NCI-H1092 treated with DMSO at 0.1 percent for 48 hours (cell line): ENCODE measurements at places on chromosomes 4 and X.

DNA sequence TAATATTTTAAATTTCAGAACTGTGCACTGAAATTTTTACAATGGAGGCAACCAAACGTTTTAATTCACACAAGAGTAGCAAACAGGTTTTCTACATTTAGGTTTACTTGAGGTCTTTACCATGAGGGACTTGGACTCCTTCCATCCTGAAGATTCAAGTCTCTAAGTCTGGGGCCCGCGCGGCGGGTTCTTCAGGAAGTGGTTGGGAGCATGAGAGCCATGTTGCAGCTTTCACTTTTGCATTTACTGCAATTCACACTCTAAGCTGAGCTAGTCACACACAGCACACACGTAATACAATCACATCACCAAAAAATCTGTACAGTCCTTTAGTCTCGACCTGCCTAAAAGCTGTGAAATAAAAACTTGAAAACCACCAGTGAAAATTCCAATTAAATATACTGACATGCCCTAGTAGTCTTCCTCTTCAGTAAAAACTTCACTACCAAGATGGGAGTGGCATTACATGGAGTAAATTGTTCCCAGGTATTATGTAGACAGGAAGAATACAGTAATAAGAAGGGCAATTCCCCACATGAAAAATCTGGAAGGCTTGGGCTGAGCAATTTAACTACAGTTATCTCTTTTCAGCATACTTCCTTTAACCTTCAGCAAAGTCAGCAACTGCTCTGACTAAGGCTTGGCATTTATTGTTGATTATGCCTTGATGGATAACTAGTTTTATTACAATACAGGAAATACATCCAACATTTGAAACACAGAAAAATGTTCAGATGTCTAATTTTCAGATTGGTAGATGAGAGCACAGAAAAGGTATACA lies 571.1 kb upstream of the DIPK2B start:
- no peak for DNase-seq

- no peak for DNase-seq
These were observed 140.3 kb upstream of the CXCL13 start for GRCh38 chr4:77465271-77465670.

GRCh38 chr4:74428276-74428675 lies 16.7 kb upstream of the AREG start:
- DNase-seq: no peak

GRCh38 chrX:147183161-147183560 lies 368.6 kb upstream of the CXorf51A start:
- no peak for DNase-seq

DNA sequence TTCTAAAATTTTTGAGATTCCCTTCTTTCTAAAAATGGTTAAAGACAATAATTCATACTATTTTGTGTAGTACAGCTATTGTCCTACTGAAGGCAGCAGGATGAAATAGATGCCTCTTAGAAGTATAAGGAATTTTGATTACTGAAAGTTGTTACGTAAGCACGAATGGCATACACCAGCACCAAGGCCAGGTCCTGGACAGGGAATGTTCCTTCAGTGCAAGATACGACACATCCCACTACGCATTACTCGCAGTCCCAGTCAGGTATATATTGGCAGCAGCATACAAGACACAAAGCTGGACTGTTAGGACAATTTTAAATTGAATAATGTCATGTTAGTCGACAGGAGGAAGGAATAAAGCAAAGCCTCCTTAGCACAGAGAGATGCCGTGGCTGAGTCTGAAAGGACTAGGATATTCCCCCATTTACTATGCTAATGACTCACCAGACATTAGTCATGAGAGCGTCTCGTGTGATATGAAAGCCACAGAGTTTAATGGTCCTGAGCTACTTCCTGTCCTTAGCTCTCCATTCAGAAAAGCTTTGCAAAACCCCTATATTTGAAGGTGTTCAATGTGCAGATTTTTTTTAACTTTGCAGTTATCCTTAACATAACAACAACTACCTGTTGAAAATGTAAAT lies 504.3 kb downstream of the FAM133A start:
- DNase-seq: no peak

- DNase-seq: no peak
These were observed 1.2 kb downstream of the TMEM255A start for GRCh38 chrX:120309873-120310705.

- DNase-seq: no peak
These were observed 23.7 kb downstream of the TBC1D1 start for GRCh38 chr4:37914539-37914938.

- no peak for DNase-seq
These were observed 8.3 kb downstream of the GPR82 start for GRCh38 chrX:41732260-41732659.

DNA sequence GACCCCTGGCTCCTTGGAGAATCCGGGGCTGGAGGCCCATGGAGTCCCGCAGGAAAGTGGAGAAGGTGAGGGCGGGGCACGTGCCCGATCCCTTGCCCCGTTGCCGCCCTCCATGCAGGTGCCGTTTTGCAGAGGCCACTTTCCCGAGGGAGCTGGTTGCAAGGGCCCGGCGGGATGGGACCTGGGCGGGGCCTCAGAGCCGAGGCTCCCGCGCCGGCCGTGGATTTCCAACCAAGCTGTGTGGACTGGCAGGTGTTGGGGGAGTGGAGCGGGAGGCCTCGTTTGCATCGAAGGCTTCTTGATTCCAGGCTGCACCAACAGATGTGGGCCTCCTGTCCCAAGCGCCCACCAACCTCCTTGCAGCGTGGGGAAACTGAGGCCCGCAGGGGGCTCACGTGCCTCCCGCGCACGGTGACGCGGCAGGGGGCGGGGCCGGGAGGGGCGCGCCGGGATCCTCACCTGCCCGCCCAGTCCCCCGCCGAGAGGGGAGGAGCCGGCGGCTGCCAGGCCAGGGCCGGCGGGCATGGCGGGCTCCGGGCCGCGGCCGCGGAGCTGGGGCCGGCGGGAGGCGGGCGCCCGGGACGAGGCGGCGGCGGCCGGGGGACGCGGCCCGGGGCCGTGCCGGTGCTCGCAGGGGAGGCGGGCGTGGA lies 24.9 kb downstream of the SH3BP2 start:
- DNase-seq: peak; percentile 34

- DNase-seq: no peak
These were observed 1.2 kb downstream of the SPOCK3 start for GRCh38 chr4:167232805-167233684.

GRCh38 chr4:31126881-31127398 lies 406.8 kb downstream of the PCDH7 start:
- DNase-seq: no peak

DNA sequence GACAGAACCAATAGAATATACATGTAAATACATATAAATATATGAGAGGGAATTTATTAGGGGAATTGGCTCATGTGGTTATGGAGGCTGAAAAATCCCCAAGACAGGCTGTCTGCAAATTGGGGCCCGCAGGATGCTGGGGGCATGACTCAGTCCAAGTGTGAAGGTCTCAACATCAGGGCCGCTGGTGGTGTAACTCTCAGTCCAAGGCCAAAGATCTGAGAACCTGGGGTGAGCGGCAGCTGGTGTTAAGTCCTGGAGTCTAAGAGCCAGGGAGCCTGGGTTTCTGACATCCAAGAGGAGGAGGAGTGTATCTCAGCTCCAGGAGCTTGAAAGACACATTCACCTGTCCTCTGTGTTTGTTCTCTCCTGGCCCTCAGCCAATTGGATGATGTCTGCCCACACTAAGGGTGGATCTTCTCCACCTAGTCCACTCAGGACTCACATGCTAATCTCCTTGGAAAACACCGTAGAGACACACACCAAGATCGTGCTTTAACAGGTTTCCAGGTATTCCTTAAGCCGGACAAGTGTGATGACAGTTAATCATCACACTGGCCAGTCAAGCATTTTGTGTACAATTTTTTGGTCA lies 28.9 kb downstream of the TIGD2 start:
- DNase-seq: no peak

GRCh38 chr4:161581262-161582230 lies 582.3 kb downstream of the FSTL5 start:
- DNase-seq: no peak

- DNase-seq: no peak
These were observed 52.2 kb downstream of the SMIM20 start for GRCh38 chr4:25966171-25966570.

GRCh38 chr4:114116861-114117260 lies 137.4 kb upstream of the ARSJ start:
- DNase-seq: no peak

GRCh38 chrX:147738265-147738664 lies 173.5 kb upstream of the FMR1 start:
- no peak for DNase-seq

DNA sequence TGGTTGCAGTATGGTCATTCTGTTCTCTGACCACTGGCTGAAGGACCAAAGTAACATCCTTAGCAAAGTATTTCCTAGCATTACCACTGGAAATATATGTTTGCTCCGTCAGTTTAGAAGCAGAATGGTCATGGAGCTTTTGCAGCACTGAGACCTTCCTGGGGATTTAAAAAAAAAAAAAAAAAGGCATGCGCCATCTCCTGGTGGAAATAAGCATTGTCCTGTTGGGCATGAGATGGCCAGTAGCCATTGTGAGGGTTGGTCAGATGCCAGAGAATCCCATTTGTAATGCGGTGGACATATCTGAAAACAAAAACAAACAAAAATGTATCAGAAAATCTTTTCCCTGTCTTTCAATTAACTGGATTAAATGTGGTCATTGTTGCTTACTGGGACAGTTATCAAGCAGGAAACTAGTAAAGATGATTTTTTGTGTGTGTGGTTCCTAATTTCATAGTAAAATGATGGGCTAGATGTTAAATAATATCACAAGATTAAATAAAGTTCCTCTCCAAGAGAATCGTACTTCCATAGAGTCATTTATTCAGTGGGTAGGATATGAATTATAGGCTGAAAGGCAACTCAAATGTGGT lies 139.6 kb downstream of the SOWAHB start:
- DNase-seq: peak; percentile 38

GRCh38 chr4:106707776-106708463 lies 328.2 kb downstream of the DKK2 start:
- no peak for DNase-seq

DNA sequence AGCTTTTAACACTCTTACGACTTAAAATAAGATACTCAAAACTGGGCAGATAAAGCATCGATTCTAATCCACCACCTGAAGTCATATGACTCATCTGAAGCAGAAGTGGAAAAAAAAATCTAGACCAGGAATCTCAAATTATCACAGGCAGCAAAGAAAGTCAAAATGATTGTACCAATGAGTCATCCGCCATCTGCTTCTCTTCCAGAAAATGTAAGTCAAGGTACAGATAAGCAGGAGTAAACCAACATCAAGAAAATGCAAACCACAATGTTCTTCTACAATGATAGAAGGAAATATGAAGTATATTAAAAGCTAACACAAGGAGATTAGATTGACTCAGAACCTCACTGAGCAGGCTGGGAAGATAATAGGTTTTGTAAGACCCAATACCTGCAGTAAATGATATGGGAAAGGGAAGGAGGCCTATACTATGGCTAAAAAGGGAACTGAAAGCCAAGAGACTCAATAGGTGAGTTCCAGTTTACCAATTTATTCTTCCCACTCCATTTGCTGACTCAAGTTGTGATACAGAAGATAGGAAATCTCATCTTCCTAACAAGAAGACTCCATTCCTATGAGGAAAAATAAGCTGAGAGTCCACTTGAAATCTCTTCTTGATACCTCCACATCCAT lies 88.4 kb upstream of the TET2 start:
- DNase-seq: no peak

DNA sequence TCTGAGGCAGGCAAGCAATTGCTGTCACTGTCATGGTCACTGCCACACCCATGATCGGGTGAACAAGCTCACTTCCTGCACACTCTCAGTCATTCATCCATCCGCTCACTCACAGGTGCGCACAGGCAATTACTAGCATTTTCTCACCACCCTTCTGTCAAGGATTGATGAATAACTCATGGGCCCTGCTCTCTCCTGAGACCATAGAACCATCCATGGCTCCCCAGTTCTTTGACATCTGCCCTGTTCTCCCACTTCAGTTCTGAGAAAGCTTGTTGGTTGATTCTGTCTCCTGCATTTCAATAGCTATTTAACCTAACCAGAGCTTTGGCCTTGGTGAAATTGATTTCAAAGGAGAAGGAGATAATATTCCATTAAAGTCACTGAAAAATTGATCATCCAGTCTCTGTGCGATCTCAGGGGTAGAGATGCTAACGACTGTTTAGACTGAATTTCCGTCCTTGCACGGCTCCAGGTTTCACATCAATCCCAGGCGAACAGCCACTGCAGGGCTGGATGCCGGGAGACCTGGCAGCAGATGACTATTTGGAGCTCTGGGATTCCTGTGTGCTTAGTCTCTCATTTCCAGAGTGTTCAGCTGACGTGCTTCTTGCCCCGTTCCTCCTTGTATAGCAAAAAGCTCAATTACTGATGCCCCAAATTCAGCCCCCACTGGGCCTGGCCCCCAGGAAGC lies 36.9 kb upstream of the ADRA2C start:
- no peak for DNase-seq

GRCh38 chrX:95760356-95760755 lies 924.3 kb upstream of the DIAPH2 start:
- no peak for DNase-seq

DNA sequence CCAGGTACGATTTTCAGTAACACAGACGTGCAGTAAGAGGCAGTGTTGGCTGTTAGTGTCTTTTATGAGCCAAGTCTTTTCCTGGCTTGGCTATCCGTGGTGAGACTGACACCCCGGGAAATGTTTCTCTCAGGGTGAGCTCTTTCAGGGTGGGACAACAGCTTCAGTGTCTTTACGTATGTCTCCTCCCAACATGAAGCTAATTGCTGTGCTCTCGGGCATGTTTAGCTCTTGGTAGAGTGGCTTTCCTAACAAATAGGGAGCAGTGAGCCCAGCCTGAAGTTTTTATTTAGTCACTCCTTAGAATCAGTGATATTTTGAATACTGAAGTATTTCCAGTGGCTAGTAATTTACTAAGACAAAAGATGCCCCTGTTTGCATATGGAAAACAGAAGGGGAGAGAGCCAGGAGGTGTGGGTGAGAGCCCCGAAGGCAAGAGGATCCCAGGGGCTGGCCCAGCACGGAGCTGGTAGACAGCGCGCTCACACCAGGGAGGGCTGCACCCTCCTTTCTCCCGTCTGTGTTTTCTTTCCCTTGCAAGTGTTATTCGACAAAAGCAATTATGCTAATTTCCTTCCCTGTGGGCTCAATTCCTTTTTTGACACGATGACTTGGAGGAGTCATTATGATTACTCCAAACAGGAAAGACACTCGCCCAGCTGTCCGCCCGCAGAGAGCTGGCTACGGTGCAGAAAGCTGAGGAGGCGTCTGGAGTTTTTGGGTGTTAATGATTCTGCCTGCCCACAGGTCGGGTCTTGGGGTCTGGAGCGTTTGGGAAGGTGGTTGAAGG lies 47.7 kb downstream of the PDGFRA start:
- no peak for DNase-seq

- no peak for DNase-seq
These were observed 51.3 kb upstream of the CBR4 start for GRCh38 chr4:169061386-169061785.

DNA sequence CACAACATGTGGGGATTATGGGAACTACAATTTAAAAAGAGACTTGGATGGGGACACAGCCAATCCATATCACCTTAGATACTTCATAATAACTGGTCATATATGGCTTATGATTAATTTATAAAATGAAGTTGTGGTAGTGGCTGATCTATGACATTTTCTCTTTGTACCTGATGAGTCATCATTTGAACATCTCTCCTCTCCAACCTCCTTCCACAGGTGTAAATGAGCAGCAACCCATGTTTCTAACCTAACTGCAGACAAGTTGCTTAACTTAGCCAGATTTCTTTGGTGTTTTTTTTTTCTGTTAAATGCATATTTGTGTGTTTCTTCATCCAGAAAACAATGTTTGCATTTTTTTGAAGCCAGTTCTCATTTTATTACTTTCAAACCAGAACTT lies 42.6 kb downstream of the SPANXA2 start:
- no peak for DNase-seq

- DNase-seq: no peak
These were observed 29.3 kb downstream of the FAM114A1 start for GRCh38 chr4:38896940-38897339.

- DNase-seq: peak; percentile 2
These were observed 39.6 kb upstream of the SRPX start for GRCh38 chrX:38260231-38260630.
